ENCODE measurements at places on chromosomes 5 and 9.

DNA sequence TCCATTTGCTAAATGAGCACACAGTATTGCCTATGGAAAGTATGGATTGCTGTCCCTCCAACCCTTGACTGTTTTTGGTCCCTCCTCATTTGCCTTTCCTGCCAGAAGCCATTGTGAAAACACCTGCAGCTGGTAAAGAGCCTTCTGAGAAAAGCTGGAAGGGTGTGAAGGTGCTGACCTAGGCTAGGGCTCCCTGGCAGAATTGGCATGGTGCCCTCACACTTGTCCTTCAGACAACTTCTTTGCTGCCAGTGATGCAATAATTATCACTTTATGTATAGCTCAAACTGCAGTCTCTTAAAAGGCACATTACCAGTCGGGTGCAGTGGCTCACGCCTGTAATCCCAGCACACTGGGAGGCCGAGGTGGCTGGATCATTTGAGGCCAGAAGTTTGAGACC is 4.2 kb downstream of the TXNDC15 start:
- DNase-seq: no peak

- DNase-seq: no peak
Measured at GRCh38 chr5:132277971-132278853, 16.0 kb upstream of the SLC22A4 start.

GRCh38 chr5:126954981-126955380 is 75.4 kb downstream of the MARCHF3 start:
- DNase-seq: no peak

GRCh38 chr5:31664566-31664965 is 25.6 kb downstream of the PDZD2 start:
- no peak for DNase-seq

DNA sequence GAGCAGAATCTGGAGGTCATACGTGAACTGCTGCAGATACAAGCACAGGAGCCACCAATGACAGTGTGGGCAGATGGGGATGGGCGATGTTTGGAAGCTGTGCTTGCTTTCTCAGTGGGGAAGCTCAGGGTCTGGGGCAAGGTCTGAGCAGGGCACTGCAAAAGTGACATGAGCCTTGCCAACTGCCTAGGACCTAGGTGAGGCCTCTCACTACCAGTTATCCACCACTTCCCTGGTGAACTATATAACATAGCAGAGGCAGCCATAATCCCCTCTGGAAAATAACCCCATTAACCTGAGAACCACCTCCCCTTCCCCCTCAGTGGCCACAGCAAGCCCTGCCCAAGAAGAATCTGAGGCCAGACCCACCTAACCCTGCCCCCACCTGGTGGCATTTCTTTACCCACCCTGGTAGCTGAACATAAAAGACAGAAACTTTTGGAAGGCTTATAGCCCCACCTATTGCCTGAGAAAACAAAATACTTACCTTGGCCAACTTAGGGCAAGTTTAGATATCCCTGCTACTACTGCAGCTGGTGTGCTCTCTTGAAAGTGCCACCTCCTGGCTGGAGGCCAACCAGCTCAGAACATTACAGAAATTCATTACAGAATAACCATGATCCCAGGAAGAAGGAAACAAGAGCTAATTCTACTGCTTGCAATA is 18.8 kb upstream of the SPEF2 start:
- no peak for DNase-seq

GRCh38 chr9:12933957-12934356 is 159.1 kb downstream of the LURAP1L start:
- DNase-seq: no peak

- DNase-seq: no peak
Measured at GRCh38 chr9:92385001-92385400, 19.4 kb downstream of the OGN start.

- no peak for DNase-seq
Measured at GRCh38 chr9:20835377-20836286, 151.6 kb downstream of the FOCAD start.

- no peak for DNase-seq
Measured at GRCh38 chr5:10653043-10653442, 89.2 kb downstream of the ANKRD33B start.

DNA sequence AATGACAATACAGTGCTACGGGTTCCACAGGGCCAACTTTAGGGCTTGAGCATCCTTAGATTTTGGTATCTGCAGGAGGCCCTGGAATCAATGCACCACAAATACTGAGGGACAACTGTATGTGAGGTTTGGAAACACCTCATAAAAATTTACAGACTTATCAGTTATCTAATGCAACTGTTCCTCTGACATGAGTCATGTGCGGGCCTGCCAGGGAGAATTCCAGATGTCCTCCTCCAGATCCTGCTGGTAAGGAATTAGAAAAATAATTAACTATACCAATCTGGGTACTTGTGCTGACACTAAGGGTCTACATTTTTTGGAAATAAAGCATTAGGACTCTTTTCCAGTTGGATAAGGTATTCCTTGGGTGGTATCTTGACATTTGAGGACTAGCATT is 333.3 kb downstream of the ARRDC3 start:
- DNase-seq: no peak

DNA sequence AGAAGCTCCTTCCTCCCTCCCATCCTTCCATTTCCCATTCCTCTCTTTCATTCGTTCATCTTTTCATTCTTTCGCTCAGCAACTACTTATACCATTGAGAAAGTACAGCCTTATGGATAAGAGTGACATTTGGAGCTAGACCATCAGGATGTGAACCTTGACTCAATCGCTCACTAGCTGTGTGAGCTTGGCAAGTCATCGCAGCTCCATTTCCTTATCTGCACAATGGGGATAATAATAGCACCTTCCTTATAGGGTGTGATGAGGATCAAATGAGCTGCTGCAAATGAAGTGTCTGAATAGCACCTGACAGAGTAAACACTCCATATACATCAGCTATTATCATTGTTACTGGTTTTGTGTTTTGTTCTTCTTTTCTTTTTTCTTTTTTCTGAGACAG is 28.1 kb upstream of the SYNPO start:
- no peak for DNase-seq

- no peak for DNase-seq
Measured at GRCh38 chr9:109193974-109194556, 27.0 kb upstream of the FRRS1L start.

DNA sequence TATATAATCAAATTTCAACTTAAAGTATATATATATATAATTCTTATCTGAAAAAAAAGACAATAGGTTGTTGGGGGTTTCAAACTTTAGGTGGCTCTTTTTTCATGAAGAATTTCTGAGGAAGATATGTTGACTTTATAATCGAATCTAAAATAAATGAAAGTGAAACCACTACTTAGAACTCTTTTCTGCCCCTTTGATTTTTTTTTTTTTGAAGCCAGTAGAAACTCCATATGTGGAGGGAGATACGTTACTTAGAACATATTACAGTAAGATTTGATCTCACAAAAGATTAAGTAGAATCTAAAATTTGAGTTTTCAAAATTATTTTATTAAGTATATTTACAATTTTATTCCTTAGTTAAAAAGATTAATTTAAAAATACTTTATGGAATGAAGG is 96.9 kb downstream of the ATG10 start:
- no peak for DNase-seq

DNA sequence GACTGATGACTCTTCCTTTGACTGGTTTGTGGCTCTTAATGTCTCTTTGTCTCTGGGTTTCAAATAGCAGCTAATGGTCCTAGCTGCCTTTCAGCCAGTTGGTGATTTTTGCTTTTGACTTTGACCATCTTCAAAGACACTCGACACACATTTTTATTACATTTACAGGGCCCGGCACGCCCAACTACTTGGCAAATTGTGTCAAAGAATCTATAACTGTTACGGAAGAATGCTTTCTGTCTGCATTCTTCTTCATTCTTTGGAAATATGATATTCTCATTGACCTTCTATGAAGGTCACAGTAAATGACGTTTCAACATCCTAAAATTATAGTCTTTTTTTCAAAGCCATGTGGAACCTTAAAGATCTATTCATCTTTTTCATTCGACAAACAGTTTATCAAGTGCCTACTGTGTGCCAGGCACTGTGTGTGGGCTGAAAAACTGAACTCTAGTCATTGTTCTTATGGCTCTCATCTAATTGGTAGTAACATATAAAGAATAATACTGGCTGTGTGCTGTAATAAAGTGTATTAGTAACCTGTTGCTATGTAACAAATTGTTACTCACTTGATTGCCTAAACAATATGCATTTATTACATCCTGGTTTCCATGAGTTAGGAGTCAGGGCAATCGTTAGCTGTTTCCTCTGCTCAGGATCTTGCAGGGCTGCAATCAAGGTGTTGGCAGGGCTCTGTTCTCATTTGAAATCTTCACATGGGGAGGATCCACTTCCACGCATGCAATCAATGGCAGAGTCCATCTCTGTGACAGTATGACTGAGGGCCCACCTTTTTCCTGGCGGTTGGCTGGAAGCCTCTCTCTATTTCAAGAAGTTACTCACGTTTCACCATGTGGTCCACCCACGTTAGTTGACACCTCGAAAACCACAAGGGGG is 7.0 kb upstream of the WHRN start:
- no peak for DNase-seq

GRCh38 chr5:59038798-59039295 is 456.0 kb downstream of the RAB3C start:
- no peak for DNase-seq

- no peak for DNase-seq
Measured at GRCh38 chr5:58902765-58903164, 319.9 kb downstream of the RAB3C start.

DNA sequence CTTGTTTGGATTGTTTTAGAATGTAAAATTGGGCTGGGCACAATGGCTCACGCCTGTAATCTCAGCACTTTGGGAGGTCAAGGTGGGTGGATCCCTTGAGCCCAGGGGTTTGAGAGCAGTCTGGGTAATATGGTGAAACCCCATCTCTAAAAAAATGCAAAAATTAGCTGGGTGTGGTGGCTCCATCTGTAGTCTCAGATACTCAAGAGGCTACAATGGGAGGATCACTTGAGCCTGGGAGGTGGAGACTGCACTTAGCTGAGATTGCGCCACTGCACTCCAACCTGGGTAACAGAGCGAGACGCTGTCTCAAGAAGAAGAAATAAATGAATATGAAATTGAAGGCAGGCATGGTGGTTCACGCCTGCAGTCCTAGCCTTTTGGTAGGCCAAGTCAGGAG is 21.3 kb downstream of the MAML1 start:
- DNase-seq: no peak

GRCh38 chr5:109740966-109741365 is 51.2 kb downstream of the MAN2A1 start:
- DNase-seq: no peak

- DNase-seq: no peak
Measured at GRCh38 chr9:86940774-86941173, 6.5 kb downstream of the GAS1 start.

GRCh38 chr5:1107167-1108022 is 4.5 kb downstream of the SLC12A7 start:
- DNase-seq: no peak

DNA sequence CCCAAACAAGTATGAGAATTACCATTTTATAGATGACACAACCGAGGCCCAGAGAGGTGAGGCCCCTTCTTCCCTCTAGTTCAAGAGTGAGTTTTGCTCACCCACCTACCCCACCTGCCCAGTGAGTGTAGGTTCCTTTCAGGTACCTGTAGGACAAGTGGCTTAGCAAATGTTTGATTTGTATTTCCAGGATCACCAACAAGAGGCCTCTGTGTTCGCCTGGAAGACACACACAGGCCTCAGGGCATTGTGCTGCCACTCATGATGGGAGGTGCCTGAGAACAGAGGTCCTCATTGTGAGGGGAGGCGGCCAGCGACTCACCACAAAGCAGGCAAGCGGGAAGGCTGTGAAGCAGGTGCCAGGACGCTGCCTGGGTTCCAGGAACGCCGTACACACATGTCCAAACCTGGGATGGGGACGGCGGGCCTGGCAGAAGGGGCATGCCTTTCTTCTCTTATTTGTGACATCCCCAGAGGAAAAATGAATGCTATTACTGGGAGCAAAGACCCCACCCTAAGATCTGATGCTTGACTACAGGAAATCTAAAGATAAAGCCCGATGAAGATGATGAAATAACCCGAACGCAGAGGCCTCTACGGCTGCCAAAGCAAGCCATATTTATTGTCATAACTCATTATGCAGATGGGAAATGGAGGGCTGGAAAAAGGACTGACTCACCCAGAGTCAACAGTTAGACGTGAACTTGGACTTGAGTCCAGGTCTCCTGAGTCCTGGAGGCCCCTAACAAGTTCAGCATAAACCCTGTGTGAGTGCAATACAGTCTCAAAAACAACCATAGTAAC is 60.2 kb upstream of the SLC25A51 start:
- DNase-seq: no peak

- DNase-seq: no peak
Measured at GRCh38 chr5:16700081-16700480, 83.3 kb upstream of the RETREG1 start.

DNA sequence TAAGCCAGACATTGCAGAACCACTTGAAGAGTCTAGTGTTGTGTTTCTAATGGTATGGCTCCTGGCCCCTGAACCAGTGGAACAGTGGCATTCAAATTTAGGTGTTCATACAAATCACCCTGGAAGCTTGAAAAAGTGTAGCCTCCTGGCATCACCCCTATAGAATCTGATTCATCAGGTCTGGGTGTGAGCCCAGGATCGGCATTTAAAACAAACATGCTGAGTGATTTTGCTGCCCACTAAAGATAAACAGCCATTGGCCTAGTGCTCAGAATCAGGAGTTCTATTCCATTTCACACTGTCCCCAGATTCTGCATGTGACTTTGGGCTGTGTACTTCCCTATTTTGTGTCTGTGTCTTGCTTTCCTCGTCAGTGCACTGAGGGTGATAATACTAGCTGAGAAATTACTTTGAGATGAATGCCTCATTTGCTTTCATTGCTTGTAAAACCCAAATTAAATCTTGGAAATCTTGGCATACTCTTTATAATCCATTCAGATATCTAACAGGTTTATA is 241.5 kb upstream of the CLINT1 start:
- no peak for DNase-seq

GRCh38 chr9:33304362-33304761 is 14.0 kb downstream of the NFX1 start:
- DNase-seq: no peak

- no peak for DNase-seq
Measured at GRCh38 chr5:135032999-135033861, 798 bp downstream of the PITX1 start.

- no peak for DNase-seq
Measured at GRCh38 chr5:92908952-92909601, 671.9 kb downstream of the NR2F1-AS1 start.

DNA sequence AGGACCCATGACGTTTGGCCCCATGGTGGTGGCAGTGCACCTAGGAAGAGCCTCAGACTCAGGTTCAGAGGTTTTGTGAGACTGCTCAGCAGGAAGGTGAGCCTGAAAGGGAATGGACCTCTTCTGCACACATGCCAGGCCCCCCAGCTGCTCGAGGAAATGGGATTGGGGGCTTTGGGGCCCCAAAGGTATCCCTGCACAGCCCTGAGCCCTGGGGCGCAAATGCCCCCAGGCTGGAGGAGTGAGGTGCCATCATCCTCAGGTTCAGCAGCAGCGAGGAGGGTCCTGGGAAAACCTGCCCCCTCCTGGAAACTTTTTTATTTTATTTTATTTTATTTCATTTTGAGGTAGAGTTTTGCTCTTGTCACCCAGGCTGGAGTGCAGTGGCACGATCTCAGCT is 171.8 kb upstream of the MVB12B start:
- no peak for DNase-seq
